Inflammatory macrophage (primary cell): ENCODE measurements at places on chromosomes 11 and 22.

DNA sequence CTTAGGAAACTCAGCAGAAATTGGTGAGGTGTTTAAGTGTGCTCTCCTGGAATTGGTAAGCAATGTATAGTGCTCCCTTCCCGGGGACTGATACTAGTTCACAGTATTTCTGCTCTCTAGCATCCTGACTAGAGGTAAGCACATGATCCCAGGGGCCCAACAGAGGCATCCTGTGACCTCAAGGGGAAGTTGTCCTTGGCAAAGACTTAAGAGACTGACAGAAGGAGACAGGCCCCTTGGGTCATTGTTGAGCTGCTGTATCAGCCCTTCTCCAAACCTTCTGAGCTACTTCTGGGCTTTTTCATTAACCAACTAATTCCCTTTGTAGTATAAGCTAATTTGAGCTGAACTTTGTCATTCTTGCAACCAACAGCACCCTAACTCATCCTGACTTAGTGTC lies 4.3 kb upstream of the TBC1D22A start:
- DNase-seq: peak; percentile 70

GRCh38 chr22:33299245-33299956 lies 241.2 kb upstream of the SYN3 start:
- DNase-seq: peak; percentile 38

GRCh38 chr22:32958001-32958400 lies 100.2 kb downstream of the SYN3 start:
- no peak for DNase-seq

GRCh38 chr11:131973061-131973460 lies 602.6 kb downstream of the NTM start:
- no peak for DNase-seq
